ENCODE measurements at places on chromosomes 2 and 18. TPM values are rescaled to one million over a fixed set of nuclear protein-coding genes. Genes with fewer than 3 reads are reported as not detected.

- peaks cover 3% of the 10 kb centered on the region for H3K36me3 ChIP-seq
- H3K4me3 ChIP-seq = no peak overlapping the region
- no peaks in the 10 kb centered on the region for H3K27me3 ChIP-seq
- no peak for DNase-seq
- no peaks in the 10 kb centered on the region for H3K4me1 ChIP-seq
Measured at GRCh38 chr2:37642907-37643729, 28.3 kb downstream of the CDC42EP3 start.

- H3K36me3 ChIP-seq = no peaks in the 10 kb centered on the region
- H3K27ac ChIP-seq = no peak overlapping the region
- H3K4me3 ChIP-seq = no peak overlapping the region
- no peaks in the 10 kb centered on the region for H3K27me3 ChIP-seq
- peaks cover 29% of the 10 kb centered on the region for H3K4me1 ChIP-seq
Measured at GRCh38 chr2:30511122-30512083, 64.4 kb downstream of the LCLAT1 start.

DNA sequence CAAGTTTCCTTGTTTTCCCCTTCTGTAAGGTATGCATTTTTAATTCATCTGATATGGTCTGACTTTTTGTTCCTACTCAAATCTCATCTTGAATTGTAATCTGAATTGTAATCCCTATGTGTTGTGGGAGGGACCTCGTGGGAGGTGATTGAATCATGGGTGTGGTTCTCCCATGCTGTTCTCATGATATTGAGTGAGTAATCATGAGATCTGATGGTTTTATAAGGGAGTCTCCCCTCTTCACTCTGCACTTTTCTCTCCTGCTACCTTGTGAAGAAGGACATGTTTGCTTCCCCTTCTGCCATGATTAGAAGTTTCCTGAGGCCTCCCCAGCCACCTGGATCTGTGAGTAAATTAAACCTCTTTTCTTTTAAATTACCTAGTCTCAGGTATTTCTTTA lies 476.1 kb downstream of the LPIN1 start:
- no peak for DNase-seq
- H3K27me3 ChIP-seq = no peaks in the 10 kb centered on the region
- H3K36me3 ChIP-seq = no peaks in the 10 kb centered on the region
- no peak overlapping the region for H3K27ac ChIP-seq

DNA sequence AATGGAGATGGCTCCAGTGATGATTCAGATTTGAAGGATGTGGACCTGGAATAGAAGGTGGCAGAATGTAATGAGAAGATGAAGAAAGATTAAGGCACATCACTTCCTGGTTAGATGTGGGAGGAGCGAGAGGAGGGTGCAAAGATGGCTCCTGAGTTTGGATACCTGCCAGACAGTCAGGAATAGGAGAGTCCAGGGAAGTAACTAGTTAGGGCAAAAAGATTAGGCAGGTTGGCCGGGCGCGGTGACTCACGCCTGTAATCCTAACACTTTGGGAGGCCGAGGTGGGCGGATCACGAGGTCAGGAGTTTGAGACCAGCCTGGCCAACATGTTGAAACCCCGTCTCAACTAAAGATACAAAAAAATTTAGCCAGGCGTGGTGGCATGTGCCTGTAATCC lies 5.6 kb downstream of the C2orf74 start:
- no peak for DNase-seq
- no peak overlapping the region for H3K27ac ChIP-seq
- no peaks in the 10 kb centered on the region for H3K4me1 ChIP-seq
- peaks cover 19% of the 10 kb centered on the region for H3K36me3 ChIP-seq
- H3K27me3 ChIP-seq = no peaks in the 10 kb centered on the region
- no peak overlapping the region for H3K4me3 ChIP-seq

- DNase-seq = no peak
- H3K27ac ChIP-seq = no peak overlapping the region
- no peaks in the 10 kb centered on the region for H3K4me1 ChIP-seq
- H3K4me3 ChIP-seq = no peak overlapping the region
- no peaks in the 10 kb centered on the region for H3K27me3 ChIP-seq
- H3K36me3 ChIP-seq = no peaks in the 10 kb centered on the region
Measured at GRCh38 chr18:65073060-65073550, 677.7 kb upstream of the CDH7 start.

GRCh38 chr2:140542627-140543026 lies 1588.2 kb downstream of the LRP1B start:
- H3K27me3 ChIP-seq = no peaks in the 10 kb centered on the region
- H3K4me1 ChIP-seq = no peaks in the 10 kb centered on the region
- no peaks in the 10 kb centered on the region for H3K36me3 ChIP-seq
- no peak overlapping the region for H3K4me3 ChIP-seq

DNA sequence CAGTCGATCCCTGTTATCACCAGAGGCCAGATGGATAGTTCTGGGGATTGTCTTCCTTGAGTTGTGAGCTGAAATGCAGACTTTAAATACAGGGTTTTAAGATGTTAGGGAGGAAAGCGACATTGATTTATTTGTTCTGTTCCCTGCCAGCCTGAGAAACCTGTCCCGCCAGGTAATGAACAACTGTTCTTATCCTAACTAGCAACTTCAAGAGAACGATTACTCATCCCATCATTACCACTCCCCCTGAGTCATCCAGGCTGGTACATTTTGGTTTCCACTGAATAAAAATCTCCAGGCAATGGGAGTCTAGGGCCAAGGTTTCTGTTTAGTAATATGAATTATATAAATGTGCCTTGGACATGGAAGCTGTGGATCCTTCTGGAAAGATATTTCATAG lies 131.2 kb downstream of the LYPD6B start:
- H3K27me3 ChIP-seq = no peaks in the 10 kb centered on the region
- H3K4me1 ChIP-seq = no peaks in the 10 kb centered on the region
- DNase-seq = no peak
- no peak overlapping the region for H3K27ac ChIP-seq

GRCh38 chr2:102422910-102423309 lies at the start of gene IL18RAP:
Gene IL18RAP, plus strand, starts transcription at chr2:102423160. Its CDS starts 118 bp downstream, at chr2:102423278.
- DNase-seq = no peak
- H3K27me3 ChIP-seq = no peaks in the 10 kb centered on the region
- no peaks in the 10 kb centered on the region for H3K36me3 ChIP-seq
- no peak within 1 kb of the TSS for H3K27ac ChIP-seq

DNA sequence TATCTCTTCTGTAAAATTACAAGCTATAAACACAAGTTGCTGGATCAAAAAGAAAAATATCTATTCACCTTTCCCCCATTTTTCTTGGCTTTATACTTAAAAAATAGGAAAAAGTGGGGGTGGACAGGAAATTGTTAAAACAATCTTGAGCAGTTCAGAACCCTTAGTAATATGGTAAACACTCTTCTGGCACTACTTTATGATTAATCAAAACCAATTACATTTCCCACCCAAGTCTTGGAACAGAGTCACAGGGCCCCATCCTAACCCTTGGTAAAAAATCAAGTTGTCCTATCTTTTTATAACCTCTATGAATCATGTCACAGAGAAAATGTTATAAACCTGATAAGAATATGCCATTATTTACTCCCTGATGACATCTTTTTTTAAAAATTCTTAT lies 328.2 kb upstream of the LYPD1 start:
- H3K27ac ChIP-seq = no peak overlapping the region
- no peaks in the 10 kb centered on the region for H3K27me3 ChIP-seq
- no peak overlapping the region for H3K4me3 ChIP-seq
- no peaks in the 10 kb centered on the region for H3K4me1 ChIP-seq
- H3K36me3 ChIP-seq = no peaks in the 10 kb centered on the region

- H3K36me3 ChIP-seq = no peaks in the 10 kb centered on the region
- peak; percentile 20 for DNase-seq
- H3K4me3 ChIP-seq = no peak overlapping the region
- no peaks in the 10 kb centered on the region for H3K27me3 ChIP-seq
Measured at GRCh38 chr2:240898108-240898730, 2.3 kb upstream of the MAB21L4 start.

- no peak for DNase-seq
- H3K27ac ChIP-seq = no peak overlapping the region
- no peak overlapping the region for H3K4me3 ChIP-seq
- H3K36me3 ChIP-seq = no peaks in the 10 kb centered on the region
- no peaks in the 10 kb centered on the region for H3K27me3 ChIP-seq
Measured at GRCh38 chr2:148161909-148162435, 141.1 kb downstream of the MBD5 start.

DNA sequence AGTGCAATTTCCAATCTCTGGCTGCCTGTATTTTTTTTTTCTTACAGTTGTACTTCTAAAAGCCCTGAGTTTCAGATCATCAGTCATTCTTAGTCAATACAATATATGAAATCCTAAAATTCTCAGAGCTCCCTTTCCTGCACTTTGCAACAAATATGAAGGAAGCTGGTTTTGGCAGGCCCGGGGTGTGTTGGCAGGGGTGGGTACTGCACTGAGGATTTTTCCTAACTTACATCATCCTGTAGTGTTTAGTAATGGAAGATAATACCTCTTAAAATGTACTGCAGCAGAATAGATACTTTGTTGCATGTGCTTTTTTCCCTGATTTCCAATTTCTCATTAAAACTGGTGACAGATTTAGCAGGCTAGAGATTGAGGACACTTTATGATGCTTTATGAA lies 374.6 kb downstream of the PTH2R start:
- no peaks in the 10 kb centered on the region for H3K27me3 ChIP-seq
- DNase-seq = no peak
- H3K4me1 ChIP-seq = no peaks in the 10 kb centered on the region
- H3K27ac ChIP-seq = no peak overlapping the region

- no peak overlapping the region for H3K4me3 ChIP-seq
- no peaks in the 10 kb centered on the region for H3K36me3 ChIP-seq
- no peak overlapping the region for H3K27ac ChIP-seq
- no peaks in the 10 kb centered on the region for H3K27me3 ChIP-seq
- no peaks in the 10 kb centered on the region for H3K4me1 ChIP-seq
Measured at GRCh38 chr2:161388146-161388779, 27.8 kb upstream of the TBR1 start.

DNA sequence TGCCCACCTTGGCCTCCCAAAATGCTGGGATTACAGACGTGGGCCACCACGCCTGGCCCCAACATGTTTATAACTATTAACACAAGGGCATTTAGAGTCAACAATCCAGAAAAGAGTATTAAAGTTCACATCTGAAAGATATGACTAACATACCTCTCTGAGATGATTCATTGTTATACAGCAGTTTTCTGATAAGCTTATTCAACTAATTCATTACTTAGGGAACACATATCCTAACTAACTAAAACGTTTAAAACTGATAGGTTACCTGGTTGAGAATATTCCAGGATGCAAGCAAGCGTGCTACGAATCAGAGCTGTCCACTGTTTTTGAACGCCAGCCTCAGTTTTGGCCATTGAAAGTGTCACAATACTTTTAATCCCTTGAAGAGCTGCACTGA lies 34.0 kb upstream of the STRN start:
- H3K36me3 ChIP-seq = peaks cover 50% of the 10 kb centered on the region
- H3K4me3 ChIP-seq = no peak overlapping the region
- no peaks in the 10 kb centered on the region for H3K4me1 ChIP-seq

DNA sequence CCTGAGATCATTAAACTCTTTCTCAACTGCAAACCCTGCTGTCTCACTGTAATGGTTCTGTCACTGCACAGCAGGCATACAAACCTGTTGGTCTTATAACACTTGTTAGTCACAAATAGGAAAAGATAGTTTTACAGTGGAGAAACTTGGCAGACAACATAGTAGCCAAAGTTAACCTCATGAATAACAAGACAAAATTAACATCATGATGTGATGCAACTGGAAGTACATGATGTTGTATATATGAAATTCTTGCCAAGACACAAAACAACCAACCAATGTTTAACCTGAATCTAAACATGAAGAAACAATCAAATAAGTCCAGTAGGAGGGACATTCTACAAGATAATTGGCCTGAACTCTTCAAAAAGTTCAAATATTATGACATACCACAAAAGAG lies 189.3 kb downstream of the RNF152 start:
- no peaks in the 10 kb centered on the region for H3K27me3 ChIP-seq
- no peaks in the 10 kb centered on the region for H3K4me1 ChIP-seq
- no peaks in the 10 kb centered on the region for H3K36me3 ChIP-seq
- no peak overlapping the region for H3K4me3 ChIP-seq
- no peak for DNase-seq
- H3K27ac ChIP-seq = no peak overlapping the region

DNA sequence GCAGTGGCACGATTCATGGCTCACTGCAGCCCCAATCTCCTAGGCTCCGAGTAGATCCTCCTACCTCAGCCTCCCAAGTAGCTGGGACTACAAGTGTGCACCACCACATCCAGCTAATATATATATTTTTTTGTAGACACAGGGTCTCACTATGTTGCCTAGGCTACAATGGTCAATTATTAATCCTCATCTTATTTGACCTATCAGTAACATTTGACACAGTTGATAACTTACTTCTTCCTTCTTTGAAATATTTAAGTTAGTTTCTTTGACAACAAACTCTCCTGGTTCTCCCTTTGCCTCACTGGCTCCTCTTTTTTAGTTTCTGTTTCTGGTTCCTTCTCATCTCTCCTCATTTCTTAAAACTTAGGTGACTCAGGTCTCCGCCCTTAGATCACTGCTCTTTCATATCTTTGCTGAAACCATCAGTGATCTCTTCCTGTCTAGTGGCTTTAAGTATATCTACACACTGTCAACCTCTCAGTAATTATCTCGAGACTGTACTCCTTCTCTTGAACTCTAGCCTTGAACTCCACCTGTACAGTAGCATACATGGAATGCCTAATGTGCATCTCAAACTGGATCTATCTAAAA lies 11.5 kb downstream of the PGAP1 start:
- H3K4me3 ChIP-seq = no peak overlapping the region
- H3K36me3 ChIP-seq = no peaks in the 10 kb centered on the region
- DNase-seq = no peak
- no peaks in the 10 kb centered on the region for H3K4me1 ChIP-seq

Gene MOCOS
- 0.96 TPM for total RNA-seq

Gene EFHD1
- 14.5 TPM for total RNA-seq
